Effector memory CD4-positive, alpha-beta T cell (primary cell): ENCODE measurements at places on chromosomes 1 and 21.

DNA sequence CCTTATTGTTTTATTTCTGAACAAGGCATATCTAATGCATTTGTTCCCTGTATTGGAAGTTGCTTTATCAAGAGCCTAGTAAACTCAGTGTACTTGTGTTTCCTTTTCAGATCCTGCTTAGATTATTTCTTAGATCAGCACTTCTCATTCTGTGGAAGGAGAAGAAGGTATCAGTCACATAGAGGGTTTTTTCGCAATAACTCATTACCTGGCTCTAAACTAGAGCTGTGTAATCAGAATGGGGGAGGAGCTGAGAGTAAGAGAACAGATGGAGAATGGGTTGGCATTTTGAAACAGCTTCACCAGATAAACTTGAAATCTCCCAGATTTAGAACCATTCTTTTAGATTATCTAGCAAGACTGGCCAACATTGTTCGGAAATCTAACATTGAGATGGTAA is 11.0 kb downstream of the AHCYL1 start:
- no peak for DNase-seq

- no peak for DNase-seq
Measured at GRCh38 chr21:20010691-20011200, 987.5 kb upstream of the NCAM2 start.

DNA sequence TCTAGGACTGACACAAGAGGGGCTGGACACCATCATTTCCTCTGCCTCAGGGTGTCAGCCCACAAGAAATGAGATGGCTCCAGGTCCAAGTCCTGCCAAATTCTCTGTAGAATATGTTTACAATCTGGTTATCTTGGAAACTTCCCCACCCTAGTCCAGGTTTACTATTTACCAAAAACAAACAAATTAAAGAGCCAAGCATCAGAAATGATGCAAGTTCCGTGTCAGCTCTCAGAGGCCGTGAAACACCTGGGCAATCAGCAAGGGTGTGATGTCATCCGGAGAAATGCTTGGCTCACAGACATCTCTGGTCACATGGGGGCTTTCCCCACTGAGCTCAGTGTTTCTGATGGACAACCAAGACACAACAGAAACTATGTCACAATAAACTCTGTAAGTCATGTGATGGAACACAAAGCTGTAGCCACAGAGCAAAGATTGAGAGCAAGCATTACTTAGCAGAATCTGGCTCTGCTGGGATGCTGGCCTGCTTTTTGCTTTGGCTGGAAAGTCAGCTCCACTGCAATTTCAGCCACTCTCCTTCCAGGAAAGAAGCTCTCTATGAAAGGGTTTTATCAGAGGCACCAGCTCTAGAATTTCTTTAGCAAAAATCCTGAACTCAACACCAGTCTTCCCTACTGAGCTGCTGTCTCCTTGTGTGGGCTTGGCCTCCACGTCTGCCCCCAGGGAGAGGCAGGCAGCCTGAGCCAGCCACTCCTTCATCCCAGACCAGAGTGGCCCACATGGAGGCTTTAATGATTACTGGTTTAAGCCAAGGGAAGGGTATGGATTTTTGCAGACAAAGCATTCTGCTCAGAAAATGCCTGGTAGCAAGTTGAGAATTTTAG is 55.9 kb downstream of the NENF start:
- DNase-seq = no peak

DNA sequence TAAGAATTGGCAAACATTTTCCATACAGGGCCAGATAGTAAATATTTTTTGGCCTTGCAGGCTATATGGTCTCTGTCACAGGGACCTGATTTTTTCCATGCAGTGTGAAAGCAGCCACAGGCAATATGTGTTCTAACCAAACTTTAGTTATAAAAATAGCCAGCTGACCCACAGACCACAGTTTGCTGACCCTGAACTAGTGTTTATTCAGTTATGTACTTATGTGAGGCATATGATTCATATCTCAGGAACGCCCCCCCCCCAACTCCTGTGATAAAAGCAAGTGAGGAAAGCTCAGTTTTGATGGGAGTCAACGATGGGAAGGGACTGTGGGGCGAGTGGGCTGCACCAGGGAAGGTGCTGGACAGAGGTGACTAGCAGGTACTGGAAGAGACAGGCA is 80.1 kb downstream of the HMGB4 start:
- DNase-seq = no peak

DNA sequence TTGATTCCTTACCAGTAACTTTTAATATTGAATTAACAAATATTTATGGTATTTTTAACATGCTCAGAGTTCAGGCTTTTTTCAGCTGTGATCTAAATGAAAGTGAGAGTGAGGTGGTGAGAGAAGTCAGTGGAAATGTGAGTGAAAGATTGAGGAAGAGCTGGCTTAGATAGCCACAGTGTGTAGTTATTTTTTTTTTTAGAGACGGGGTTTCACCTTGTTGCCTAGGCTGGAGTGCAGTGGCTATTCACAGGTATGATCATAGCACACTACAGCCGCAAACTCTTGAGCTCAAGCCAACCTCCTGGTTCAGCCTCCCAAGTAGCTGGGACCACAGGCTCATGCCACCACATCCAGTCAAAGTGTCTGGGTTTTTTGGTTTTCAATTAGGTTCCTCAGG is 10.9 kb downstream of the RNF11 start:
- no peak for DNase-seq

- DNase-seq = no peak
Measured at GRCh38 chr1:169085911-169086310, 20.6 kb upstream of the ATP1B1 start.

DNA sequence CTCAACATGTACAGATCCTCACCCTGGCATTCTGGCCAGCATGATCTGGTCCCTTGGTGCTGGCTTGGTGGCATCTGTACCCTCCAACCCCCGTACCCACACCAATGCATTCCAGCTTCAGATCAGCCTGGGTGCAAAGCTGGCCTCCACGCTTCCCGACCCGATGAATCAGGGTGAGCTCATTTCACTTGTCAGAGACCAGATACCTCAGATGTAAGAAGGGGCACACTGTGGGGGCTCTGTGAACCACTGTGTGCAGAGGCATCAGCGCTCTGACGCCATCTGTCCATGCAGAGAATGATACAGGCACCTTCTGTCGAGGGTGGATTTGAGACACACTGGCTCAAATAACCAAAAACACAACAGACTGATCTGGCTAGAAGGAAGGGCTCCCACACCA is 76.6 kb downstream of the DMRTB1 start:
- DNase-seq = no peak

DNA sequence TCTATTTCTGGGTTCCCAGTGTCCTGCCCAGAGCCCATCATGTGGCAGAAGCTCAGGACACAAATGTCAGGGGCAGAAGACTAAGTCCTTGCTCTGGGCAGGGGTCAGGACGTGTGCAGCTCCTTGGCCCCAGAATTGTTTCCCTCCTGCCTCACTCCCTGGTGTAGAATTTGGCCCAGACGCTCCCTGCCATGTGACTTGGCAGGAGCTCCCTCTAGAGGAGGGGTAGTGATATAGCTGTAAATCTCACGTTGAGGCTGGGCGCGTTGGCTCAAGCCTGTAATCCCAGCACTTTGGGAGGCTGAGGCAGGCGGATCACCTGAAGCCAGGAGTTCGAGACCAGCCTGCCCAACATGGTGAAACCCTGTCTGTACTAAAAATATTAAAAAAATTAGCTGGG is 91.2 kb downstream of the UBIAD1 start:
- DNase-seq = no peak
